ENCODE measurements at places on chromosomes 12 and 14.

DNA sequence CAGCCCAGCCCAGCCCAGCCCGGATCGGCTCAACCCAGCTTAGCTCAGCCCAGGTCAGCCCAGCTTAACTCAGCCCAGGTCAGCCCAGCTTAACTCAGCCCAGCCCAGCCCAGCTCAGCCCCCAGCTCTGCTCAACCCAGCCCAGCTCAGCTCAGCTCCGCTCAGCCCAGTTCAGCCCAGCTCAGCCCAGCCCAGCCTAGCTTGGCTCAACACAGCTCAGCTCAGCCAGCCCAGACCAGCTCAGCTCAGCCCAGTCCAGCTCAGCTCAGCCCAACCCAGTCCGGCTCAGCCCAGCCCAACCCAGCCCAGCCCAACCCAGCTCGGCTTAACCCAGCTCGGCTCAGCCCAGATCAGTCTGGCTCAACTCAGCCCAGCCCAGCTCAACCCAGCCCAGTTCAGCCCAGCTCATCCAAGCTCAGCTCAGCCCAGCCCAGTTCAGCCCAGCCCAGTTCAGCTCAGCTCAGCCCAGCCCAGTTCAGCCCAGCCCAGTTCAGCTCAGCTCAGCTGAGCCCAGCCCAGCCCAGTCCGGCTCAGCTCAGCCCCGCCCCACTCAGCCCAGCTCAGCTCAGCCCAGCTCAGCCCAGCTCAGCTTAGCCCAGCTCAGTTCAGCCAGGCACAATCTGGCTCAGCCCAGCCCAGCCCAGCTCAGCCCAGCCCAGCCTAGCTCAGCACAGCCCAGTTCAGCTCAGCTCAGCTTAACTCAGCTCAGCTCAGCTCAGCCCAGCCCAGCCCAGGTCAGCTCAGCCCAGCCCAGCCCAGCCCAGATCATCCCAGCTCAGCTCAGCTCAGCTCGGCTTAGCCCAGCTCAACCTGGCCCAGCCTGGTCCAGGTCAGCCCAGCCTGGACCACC is 331.7 kb downstream of the TMEM121 start:
- no peak for DNase-seq

DNA sequence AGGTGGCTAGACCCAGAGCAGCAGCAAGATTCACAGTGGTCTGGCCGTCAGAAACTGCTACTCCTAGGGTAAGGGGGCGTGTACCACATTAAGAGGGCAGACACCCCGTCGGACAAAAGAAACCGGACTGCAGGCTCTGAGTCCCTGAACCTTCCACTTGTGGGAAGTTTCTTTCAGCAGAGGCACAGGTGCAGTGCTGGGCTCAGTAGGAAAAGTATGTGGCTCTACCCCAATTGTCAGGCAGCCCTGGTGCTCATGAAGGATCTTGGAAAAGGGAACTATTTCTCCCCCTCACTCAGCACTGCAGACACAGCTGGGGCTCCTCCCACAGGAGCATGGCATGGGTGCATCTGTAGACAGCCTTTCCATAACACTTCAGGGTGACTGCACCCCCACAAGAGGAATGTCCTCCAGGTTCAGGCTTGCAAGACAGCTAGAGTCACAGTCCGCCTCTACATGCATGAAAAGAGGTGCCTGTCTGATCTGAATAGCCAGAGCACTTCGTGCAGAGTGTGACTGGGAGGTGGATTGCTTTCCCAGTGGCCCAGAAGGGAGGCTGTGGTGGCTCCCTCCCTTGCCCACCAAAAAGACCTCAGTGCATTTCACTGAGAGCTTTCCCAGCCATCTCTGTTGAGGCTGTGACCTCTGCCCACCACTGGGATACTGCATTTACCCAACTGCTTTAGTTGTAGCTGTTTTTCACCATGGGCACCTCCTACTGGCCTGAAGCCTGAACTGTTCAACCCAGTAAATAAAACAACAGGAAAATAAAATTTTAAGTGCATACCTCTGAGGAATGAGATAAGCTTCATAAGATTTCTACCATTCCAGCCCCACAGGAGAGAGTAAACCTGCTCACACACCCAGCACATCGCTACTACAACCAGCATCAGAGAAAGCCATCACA is 14.2 kb downstream of the CEP128 start:
- no peak for DNase-seq

GRCh38 chr14:22071006-22071405 is 397.4 kb upstream of the OR4E1 start:
- peak; percentile 37 for DNase-seq

- DNase-seq: no peak
Observed at GRCh38 chr12:21552635-21553328, 26.7 kb downstream of the SPX start.

GRCh38 chr14:101595887-101596721 is 34.8 kb downstream of the DIO3 start:
- DNase-seq: peak; percentile 24

- no peak for DNase-seq
Observed at GRCh38 chr12:14689996-14690395, 6.4 kb downstream of the GUCY2C start.

DNA sequence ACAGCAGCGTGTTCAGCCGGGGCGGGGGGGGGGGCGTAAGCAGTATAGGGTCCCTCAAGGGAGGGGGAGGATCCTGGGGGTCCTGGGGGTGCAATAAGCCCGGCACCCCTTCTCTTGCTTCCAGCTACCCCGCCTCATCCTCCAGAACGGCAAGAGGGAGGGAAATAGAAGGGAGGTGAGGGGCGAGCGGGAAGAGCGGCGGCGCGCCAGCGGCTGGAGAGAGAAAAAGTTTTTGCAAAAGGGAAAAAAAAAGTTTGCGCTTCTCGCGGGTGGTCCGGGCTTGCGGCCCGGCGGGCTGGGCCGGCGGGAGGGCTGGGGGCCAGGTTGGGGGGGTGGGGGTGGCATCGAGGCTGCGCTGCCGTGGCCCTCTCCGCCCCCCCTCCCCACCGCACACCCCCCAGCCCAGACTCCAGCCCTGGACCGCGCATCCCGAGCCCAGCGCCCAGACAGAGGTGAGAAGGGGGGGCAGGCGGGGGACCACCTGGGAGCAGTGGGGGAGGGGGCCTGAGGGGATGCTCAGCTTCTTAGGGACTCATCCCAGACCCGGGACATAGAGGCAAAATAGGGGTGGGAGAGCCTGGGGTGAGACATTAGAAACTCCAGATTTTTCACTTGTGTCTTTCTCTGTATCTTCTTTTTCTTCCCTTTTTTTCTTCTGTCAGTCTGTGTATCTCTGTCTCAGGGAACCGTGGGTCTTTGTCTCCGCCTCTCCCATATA is at the start of gene GLI1:
Gene GLI1 (plus strand): TSS at position 36 of the 718 bp plus-strand sequence. CDS start 3,907 bp downstream, outside the sequence.
- no peak for DNase-seq

GRCh38 chr12:21614506-21614905 is 9.9 kb upstream of the GYS2 start:
- no peak for DNase-seq

- DNase-seq: no peak
Observed at GRCh38 chr14:79137045-79137430, 966.9 kb downstream of the NRXN3 start.

- DNase-seq: no peak
Observed at GRCh38 chr14:54226103-54226502, 170.7 kb upstream of the CDKN3 start.

DNA sequence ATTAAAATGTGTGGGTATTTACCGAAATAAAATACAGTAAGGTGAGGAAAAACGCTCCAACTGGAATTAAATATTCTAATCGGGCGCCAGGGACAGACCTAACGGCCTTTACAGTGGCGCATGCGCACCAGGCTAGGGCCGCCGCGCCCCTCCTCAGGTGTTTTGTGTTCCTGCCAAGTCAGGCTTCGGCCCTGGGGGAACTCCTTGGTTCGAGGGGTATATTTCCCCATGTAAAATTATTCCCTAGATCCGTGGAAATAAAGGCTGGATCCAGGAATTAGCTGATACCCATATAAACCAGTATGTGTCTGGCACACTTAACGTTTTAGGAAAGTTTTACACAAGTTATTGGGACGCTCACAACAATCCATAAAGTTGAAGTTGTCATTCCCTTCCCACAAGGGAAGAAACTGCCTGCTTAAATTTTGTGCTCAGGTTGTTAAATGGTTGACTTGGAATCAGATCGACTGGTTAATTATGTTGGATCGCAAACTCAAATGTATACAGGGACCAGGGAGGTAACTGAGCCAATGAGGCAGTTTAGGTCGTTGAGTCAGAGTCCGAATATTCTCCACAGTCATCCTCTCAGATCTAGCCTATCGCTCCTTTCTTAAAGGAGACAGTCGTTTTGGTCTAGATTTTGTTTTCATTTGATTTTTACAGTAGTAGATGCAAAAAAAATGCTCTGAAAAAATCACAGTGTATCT is 621 bp upstream of the ANAPC7 start:
- peak; percentile 64 for DNase-seq

GRCh38 chr14:105011312-105011990 is 9.4 kb downstream of the CDCA4 start:
- no peak for DNase-seq

- DNase-seq: no peak
Observed at GRCh38 chr12:121806546-121807423, 3.0 kb downstream of the SETD1B start.

- DNase-seq: no peak
Observed at GRCh38 chr12:95004610-95005009, 1.1 kb upstream of the NDUFA12 start.

- no peak for DNase-seq
Observed at GRCh38 chr12:92141591-92142121, 4.0 kb downstream of the BTG1 start.

DNA sequence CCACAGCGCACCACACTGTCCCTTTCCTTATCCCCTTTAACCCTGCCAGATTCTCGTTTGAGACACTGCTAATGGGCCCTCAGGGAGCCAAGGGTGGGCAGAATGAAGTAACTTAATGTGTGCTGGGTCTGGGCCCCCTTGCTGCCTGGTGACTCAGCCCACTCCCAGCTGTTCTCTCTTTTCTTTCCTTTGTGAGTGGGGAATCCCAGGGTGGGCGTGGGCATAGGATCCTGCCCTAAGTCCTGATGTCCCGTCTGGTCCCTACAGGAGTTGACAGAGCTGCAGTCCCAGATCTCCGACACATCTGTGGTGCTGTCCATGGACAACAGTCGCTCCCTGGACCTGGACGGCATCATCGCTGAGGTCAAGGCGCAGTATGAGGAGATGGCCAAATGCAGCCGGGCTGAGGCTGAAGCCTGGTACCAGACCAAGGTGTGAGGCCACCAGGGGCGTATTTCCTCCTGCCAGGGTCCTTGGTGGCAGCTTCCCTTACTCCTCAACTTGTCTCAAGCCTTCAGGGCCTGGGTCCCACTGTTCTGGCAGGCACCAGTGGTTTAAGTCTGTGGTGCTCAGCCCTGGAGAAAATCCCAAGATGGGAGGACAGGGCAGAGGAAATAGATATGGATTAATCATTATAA is 8.3 kb downstream of the KRT7 start:
- DNase-seq: no peak

DNA sequence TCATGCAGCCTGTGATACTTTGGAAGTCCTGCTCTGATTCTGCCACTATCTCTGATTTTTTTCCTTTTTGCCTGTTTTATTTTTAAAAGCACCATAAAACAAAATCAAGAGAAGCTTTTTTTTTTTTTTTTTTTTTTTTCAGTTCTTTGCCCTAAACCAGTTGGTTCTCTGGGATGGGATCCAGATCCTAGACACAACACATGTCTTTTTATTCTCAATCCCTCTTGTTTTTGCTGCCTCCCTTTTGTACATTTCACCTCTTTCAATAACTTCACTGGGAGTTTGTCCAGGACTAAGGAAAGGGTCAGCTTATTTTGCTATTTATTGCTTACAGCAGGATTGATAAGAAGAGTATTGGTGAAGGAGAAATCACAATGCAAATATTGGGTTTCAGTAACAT is 139.4 kb downstream of the GRIP1 start:
- DNase-seq: no peak

DNA sequence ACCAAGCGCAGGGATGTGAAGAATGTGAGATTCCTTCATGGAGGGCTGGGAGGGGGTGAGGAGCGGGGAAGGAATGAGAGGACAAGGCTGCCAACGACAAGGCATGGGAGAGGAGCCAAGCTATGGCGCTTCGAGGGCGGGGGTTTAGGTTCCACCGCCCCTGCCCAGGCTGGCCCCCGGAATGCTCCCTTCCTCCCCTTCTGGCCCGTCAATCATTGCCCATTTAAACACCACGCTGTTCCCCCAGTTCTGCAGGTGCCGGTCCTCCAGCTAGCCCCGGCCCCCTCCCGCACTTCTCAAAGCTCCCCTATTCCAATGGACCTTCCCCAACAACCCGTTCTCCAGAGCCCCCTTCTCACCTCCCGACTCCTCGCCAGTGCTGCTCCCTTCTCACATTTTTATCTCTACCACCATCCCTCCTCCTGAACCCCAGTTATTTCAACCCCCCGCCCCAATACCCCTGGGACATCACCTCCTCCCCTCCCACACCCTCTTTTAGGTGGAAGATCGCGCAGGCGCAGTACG is 428 bp downstream of the RNF41 start:
- DNase-seq: no peak

DNA sequence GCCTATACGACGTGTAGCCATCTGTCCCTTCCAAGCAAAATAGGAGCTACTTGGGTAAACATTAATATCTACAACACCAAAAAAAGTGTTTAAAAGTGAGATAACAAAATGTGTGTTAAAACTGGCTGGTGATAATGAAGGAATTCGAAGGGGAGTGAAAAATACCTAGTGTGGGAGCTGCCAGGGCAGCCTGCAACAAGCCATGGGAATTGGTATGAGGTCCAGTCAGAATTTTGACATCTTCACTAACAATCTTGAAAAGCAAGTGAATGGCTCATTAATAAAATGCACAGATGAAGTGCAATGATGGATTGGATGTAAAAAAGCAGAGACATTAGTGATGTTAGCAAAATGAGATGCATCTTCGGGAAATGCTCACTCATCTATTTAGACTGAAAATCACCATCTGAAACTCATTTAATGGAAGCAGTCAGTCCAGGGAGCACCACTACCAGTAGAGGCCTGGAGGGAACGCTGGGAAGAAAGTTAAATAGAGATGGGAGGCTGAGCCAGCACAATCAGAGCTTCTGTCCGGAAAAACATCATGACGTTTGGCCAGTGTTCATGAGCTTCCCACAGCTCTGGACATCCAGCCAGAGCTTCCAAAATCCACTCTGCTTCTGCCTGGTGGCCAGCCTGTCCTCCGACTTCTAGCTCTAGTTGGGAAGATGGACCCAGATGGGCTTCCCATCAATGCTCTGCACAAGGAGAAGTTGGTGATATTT is 405.0 kb upstream of the TMTC1 start:
- no peak for DNase-seq

DNA sequence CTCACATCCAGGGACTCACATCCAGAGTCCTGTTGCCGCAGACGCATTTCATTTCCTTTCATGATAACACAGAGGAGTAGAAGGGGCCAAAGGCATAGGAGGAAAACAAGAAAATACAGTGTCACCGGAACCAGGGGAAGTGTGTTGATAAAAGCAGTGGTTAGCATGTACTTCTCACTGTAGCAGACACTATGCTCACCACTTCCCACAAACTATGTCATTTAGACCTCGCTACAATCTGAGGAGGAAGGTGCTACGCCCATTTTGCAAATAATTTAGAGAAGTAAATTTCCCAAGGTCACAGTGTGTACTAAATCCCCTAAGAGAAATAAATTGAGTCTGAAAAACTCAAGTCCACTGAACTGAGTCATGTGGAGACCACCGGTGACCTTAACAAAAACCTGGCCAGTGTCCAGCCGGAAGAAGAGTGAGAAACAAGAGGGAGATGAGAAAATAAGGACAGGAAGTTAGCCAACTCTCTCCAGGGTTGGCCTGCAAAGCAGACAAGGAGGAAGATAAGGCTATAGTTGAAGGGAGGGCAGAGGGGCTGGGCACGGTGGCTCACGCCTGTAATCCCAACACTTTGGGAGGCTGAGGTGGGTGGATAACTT is 25.8 kb upstream of the TMCC3 start:
- DNase-seq: no peak
